T follicular helper cell (primary cell): ENCODE measurements at places on chromosomes 2 and 18.

DNA sequence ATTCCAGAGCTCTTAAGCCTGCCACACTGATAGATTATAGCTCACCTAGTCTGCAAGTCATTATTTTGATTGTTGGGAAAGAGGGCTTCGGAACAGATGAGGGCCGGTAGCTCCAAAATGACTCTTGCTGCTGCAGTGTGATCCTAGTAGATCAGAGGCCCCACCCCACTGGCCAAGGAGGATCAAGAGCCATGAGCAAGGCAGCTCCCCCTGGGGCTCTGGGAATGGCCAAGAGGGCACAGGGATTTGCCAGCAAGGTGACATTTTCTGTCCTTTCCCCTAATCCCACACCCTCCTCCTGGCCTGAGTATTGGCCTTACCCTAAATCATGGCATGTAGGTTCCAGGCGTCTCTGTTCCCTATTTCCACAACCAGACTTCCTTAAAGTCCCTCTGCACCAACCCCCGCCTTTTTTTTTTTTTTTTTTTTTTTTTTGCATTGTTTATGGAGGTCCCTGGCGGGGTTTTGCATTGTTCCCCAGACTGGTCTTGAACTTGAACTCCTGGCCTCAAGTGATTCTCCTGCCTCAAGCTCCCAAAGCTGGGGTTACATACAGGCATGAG lies 36.5 kb downstream of the EIF4E2 start:
- DNase-seq, result no peak

DNA sequence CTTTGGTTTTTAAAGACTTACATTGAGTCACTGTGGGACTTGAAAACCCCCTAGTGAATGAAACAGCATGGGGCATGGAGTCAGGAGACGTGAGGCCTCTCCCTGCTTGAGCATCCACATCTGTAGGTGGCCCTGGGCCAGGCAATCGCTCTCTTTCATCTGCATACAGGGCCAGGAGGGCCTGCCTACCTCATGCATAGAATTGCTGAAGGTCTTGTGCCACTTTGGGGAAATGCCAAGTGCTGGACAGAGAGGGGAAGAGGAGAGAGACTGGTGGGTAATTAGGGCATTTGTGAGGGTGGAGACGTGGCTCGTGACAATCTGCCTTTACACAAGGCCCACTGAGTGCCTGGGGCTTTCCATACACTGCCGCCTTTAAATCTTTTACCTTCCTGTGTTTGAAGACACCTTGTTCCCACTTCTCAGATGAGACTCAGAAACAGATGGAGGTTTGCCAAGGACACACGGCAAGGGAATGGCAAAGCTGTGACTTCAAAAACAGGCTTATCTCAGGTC lies 322.2 kb upstream of the HS6ST1 start:
- no peak for DNase-seq

DNA sequence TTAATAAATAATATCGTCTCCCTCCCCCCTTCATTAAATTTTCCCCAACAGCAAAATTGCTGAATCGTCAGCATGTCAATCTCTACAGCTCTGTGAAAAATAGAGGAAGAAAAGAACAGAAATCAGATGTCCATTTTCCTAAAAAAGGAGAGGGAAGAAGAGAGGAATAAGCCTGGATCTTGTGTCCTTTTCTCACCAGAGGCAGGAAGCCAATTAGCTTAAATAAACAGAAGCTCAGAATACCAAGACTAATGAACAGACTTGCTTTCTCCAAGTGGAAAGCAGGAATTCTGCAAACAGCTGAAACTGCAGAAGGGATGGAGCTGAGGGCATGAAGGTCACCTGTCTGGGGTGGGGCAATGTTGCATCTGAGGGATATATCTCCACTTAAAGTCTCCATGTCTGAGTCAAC lies 265.7 kb downstream of the CCDC85A start:
- no peak for DNase-seq

- DNase-seq, result no peak
Observed at GRCh38 chr18:9771977-9772660, 64.0 kb downstream of the RAB31 start.

DNA sequence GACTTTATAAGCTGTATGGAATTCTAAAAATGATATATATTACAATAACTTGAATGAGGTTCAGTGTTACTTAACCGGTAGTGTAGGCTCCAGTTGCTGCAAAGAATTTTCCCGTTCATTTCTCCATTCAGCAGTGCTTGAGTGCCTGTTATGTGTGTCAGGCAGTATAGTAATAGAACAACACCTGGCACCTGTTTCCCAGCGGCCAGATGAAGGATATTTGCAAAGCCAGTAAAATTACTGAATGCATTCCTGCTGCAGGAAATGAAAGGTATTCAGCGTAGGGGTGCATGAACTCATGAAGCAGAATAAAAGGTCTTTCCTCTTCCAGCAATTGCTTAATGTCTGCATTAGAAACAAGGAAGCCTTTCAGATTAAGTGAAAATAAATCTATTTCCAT lies 18.8 kb downstream of the YPEL5 start:
- DNase-seq, result no peak
